Suppressor macrophage (primary cell): ENCODE measurements at places on chromosomes 11 and 22.

- DNase-seq = peak; percentile 40
These were observed 22.1 kb downstream of the GNB1L start for GRCh38 chr22:19832476-19833108.

- no peak for DNase-seq
These were observed 7.5 kb upstream of the SOX10 start for GRCh38 chr22:37991731-37992442.

DNA sequence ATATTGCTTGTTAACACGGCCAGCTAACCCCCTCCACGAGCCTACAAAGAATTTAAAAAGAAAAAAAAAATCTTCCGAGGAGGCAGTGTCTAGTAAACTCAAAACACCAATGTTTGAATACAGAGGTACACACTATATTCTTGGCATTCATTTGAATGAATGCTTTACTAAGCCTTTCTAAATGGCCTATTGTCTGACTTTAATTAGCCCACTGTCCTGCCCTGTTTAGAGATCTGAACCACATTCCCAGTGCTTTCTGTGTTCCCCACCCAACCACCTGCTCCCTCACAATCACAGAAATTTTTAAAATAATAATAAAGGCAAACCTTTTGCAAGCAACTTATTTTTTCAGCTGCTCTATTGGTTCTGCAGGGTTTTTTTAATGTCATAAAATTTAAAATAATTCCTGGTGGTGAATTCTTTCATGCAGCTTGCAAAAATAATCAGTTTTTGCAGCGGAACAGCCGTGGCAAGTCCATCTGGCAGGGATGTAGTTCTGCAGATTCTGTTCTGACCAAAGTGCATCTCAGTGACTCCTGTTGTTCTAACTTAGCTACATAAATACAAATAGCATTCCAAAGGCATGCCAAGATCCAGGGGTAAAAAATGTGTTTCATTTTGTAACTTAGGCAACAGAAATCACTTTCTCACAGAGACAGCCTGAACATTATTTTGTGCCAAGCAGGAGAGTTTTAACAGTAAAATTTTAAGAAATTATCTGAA, 23.8 kb downstream of the POU2AF2 start:
- no peak for DNase-seq

DNA sequence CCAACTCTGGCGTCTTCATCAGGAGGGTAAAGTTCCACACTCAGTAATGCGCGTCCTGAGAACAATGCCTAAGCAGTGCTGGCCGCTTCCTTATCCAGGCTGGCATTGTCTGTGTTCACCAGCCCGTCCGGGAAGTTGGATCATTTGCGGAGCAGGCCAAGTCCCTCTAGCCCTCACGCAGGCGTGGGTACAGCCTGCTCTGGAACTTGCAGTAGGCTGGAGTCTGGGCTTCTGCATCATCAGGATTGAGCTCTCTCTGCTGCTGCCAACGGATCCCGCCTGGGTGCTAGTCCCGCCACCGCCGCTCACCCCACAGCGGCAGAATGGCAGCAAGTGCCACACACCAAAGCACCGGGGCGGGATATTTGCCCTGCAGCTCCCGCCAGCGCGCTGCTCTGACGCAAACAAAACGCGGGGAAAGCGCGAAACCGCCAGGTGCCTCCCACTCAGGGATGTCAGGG, 29.0 kb downstream of the GLYATL1 start:
- DNase-seq = no peak

DNA sequence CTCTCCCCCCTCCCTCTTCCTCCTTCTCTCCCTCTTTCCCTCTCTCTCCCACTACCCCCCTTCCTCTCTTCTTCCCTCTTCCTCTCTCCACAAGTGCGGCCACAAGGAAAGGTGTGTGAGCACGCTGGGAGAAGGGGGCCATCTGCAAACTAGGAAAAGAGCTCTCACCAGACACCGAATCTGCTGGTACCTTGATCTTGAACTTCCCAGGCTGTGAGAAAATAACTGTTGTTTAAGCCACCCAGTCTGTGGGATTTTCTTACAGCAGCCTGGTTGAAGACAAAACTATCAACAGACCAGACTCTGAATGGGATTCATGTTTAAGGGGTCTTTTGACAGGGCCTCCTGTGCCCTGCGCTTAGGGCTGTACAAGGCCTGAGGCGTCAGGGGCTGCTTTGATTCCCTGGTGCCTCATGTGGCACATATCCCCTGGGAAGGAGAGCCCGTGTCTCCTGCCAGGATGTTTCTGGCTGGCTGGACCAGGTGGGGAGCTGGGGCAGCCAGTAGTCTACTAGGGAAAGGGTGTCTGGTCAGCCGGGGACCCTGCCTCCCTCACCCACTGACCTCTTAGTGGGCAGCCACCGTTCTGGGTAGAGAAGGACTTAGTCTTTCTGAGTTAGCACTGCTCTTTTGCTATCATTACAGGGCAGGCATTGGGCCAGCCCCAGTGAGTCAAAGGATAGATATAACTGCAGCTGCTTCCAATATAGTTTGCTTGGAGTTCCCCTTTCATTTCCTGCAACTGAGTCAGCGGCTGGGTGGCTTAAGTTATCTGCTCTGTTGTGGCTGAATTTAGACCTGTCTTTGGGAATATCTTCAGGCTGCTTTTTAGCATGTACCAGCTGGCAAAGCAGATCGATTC, 6.2 kb downstream of the PANX1 start:
- DNase-seq = peak; percentile 80

- DNase-seq = no peak
These were observed 141.3 kb downstream of the NAV2 start for GRCh38 chr11:19853920-19854319.

DNA sequence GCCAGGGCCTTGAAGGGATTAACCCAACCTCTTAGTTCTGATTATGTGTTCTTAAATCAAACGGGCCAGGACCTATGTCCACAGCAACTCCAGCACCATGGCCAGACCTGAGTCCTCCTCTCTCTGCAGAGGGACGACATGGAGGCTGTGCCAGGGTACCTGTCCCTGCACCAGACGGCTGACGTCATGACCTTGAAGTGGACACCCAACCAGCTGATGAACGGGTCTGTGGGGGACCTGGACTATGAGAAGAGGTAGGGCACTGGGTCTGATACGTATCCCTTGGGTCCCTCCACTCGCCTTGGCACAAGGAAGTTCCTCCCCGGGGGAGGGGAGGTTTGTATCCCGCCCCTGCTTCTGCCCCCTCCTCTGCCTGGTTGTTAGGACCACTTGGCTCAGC, 53.6 kb downstream of the SGSM1 start:
- no peak for DNase-seq

DNA sequence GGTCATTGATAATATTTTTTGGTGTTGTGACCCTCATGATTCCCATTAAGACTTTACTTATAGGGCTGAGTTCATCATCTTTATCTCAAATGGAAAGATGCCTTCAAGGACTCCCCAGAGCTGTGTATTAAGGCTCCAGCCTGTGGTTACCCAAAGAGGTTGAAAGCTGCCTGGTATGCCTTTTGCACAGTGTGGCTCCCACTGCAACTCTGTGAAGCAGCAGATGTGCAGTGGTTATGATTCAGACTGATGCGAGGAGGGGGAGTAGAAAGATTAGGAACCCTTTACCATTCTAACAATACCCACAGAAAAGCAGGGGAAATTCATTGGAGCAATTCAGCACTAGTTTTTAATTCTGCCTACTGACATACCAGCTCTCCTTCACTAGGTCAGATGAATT, 560.0 kb downstream of the INSC start:
- no peak for DNase-seq

- peak; percentile 29 for DNase-seq
These were observed 1.0 kb upstream of the CCKBR start for GRCh38 chr11:6258571-6259081.
